ENCODE measurements at places on chromosomes 12 and 14.

DNA sequence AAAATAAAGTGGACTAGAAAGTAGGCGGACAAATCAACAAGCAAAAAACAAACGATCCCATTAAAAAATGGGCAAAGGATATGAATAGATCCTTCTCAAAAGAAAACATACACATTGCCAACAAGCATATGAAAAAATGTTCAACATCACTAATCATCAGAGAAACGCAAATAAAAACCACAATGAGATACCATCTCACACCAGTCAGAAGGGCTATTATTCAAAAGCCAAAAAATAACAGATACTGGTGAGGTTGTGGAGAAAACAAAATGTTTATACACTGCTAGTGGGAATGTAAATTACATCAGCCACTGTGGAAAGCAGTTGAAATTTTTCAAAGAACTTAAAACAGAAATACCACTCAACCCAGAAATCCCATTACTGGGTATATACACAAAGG is 70.3 kb downstream of the RPS6KA5 start:
- DNase-seq = no peak

GRCh38 chr14:70140614-70141013 is 48.1 kb downstream of the SLC8A3 start:
- DNase-seq = no peak

DNA sequence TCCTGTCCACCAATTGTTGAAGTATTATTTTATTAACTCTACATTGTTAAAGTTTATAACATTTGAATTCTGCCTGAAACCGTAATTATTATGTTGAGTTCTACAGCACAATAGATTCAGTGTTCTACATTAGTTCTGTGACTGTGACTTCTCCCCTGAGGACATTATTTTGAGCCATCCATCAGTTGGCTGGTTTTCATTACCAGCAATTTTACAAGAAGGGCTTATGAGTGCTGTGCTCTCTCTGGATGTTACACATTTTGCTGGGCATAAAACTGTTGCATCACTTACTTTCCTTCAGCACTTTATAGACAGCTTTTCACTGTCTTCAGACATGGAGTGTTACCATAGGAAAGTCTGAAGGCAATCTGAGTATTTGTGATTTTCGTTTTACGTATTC is 118.2 kb upstream of the KITLG start:
- no peak for DNase-seq

- DNase-seq = no peak
Observed at GRCh38 chr12:3658327-3659163, 94.4 kb downstream of the CRACR2A start.

- DNase-seq = no peak
Observed at GRCh38 chr14:67188326-67188725, 914 bp upstream of the GARIN2 start.

DNA sequence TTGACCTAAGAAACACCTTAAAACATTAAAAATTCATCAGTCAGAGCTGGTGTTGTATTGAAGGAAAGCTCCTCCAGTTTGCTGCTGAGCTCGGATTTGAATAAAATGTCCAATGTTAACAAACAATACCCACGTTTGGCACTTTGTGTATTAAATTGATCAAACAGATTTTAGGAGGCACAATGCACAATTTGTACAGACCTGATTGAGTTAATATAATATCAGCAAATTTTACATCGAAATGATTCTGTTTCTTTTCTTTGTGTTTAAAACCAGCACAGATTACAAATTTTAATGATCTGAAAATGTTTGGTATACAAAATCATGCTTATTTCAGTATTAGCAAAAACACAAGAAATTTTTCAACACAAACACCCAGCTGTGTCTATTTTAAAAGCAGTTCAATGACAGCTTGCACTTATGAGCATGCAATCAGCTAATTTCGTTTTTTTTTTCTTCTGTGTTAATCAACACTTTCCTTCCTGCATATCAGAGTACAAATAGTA is 2.8 kb upstream of the FOXG1 start:
- DNase-seq = no peak

GRCh38 chr12:130412384-130412783 is 74.7 kb downstream of the PIWIL1 start:
- DNase-seq = no peak

GRCh38 chr12:57000393-57000792 is 6.0 kb downstream of the ZBTB39 start:
- no peak for DNase-seq

DNA sequence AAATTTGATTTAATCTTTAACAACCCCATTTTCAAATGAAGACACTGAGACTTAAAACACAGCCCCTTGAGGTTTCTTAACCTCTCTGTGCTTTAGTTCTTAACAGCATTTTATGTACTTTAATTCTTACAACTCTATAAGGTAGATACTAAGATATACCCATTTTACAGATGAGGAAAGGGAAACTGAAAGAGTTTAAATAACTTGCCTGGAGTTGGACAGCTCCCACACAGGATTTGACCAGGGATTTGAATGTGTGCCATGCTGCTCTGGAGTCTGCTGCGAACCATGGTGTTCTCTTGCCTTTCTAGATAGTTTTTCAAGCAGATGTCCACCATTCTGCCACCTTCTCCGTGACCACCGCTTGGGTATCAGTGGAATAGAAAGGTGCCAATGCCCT is 28.2 kb downstream of the RNFT2 start:
- DNase-seq = no peak

DNA sequence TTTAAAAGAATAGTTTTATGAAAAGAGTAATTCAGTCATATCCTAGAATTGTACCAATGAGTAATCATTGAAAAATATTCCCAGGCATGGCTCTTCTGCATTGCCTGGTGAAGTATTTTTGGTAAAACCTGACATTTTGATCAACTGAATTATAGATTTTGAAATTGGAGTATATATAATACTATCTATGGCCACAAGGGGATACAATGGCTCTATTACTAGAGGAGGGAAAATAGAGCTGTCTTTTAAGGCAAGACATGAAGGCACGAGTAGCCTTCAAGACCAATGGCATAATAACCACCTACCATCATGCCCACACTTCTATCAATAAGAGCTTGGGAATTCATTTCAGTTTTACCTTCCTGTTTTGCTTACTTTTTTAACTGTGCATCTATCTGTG is 1241.4 kb upstream of the TMEM132C start:
- DNase-seq = no peak

DNA sequence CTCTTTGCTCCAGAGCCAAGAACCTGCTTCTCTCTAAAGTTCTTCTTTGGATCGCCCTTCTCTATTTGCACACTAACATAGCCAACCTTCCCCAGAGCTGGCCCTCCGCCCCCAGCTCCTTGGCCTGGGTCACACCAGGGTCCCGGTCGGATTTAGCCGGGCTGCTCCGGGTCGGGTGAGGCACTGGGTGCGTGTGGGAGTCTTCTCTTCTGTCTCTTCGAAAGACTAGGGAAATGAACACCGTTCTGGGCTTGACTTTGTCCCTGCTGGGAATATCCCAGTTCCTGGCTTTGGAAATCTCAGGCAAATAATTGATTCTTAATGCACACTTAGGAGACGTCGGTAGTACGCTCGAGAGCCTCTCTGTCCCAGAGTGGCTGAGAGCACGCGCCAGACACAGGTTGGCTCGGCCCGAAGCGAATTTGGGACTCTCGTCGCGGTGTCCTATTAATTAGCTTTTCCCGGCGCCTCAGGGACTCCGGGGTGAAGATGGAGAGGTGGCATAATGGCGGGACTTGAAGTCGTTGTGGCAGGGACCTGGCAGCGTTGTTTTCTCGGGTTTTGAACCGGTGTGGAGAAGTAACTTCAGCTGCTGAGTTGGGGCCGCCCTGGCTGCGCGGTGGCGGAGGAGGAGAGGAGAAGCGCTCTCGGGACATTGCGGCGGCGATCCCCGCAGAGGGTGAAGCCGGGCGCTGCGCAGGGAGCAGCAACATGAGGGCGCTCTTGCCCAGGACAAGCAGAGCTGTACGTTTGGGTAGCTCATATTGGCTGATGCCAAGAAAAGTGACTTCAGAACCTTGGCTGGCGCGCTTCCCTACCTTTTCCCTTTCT is 7.5 kb downstream of the FOXG1 start:
- DNase-seq = no peak

DNA sequence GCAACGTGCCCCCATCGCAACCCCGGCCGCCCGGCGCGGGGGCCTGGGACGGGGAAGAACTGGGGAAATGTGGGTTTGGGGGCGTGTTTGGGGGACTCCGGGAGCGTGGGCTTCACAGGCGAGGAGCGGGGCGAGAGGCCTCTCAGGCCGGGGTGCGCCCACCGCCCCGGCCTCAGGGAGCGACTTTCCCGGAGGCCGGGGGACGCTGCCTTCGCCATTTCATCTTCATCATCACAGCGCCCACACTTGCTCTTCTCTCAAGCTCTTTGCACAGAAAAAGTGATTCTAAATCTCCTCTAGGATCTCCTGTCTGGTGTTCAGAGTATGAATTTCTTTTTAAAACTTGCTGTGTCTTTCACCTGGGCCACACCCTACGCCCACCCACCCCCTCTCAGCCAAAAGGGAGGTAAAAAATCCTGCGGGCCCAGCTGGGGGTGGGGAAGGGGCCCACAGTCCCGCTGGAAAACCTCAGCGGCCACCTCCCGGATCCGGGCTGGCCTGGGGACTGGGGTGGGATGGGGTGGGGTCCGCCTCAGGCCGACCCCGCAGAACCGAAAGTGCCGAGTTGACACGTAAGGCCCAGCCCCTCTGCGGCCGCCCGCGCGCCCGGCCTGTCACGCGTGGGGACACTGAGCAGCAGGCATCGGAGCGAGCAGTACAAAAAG is 7.4 kb downstream of the CDKN1B start:
- DNase-seq = peak; percentile 61

DNA sequence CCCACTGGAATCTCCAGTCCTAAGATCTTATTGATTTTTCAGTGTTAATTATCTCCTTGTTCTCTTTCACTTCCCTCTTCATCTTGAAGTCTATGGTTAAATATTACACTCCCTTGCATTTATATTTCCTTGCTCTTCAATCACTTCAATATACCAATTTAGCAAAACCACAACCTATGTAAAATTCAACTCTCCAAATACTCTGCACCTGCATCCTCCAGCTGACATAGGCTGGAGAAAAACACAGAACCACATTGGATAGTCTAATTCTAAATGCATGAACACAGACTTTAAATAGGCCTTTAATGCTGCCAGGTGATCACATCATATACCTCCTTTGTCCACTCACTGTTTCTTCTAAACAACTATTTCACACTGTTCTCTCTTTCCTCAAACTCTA is 253.8 kb upstream of the GARIN6 start:
- no peak for DNase-seq

DNA sequence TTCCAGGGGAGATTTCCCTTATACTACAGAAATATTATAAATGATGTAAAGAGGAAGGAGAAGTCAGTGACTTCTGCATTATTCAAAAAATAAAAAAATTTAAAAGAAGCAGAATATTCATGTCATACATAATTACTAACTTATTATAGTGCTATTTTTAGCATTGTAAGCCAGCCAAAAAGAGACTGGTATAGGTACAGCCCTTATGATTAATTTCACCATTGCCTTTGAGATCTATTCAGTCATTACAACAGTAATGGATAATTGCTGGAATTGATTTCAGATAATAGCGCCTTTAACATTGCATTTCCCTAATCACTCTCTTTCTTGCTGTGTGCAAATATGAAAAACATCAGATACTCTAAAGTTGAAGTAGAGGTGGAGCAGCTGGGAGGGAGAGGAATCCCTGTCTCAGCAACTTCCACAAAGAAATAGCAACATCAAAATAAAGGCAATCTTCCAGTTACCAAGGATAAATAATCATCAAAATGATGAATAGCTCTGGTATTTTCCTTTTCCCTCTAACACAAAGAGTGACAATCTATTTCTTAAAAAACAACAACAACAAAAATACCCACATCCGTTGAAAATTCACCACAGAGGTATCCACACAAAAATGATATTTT is 71.8 kb upstream of the OVCH1 start:
- DNase-seq = no peak

GRCh38 chr14:22887260-22887989 is 4.4 kb downstream of the REM2 start:
- DNase-seq = peak; percentile 87

- no peak for DNase-seq
Observed at GRCh38 chr14:94748667-94749347, 21.1 kb downstream of the GSC start.

DNA sequence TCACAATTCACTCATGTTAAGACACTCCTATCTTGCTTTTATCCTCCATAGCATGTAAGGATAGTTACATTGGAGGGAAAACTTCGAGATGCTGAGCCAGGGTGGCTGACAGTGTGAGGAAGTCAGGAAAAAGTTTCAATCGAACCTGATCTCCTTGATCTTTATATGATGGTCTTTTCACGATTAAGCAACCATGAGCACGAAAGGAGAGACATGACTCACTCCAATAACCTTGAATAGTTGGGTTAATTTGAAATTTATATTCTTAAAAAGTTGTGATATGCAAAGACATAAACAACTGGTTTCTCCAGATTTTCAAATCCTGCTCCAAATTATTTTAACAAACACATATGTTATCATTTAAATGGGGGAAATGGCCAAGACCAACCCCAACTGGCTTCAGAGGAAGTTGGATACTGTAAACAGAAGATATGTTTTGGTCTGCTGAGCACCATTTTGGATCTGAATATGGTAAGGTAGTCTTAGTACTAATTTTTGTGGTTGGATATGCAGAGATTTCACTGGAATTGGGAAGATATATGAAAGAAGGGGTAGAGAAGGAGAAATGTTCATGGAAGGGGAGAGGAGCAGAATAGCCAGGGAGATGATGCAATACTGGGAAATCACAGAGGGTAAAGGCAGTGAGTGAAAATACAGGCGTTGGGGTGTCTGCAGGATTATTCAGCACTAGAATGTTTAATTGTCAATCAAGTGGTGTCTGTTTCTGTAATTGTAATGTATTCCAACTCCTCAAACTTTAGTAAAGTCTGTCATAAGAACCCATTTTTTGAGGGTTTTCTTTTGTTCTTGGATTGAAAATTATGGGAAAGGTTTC is 185.2 kb upstream of the SLC38A2 start:
- DNase-seq = no peak

DNA sequence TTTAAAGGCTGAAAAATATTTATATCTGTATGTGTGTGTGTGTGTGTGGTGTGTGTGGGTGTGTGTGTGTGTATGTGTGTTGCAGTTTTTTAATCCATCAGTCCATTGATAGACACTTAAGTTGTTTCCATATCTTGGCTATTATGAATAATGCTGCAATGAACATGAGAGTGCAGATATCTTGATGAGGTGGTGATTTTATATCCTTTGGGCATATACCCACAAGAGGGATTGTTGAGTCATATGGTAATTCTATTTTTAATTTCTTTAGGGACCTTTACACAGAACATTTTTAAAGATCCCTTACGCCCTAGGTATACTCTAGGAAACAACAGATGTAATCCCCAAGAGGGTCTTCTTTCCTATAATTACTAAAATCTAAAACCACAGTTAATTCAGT is 154.5 kb upstream of the CLEC14A start:
- DNase-seq = no peak

Measured in hematopoietic multipotent progenitor cell treated with erythropoietin and hydrocortisone succinate and interleukin-3 and kit ligand, for 17 days (in vitro differentiated cells).